ENCODE measurements at places on chromosomes 6 and 20.

DNA sequence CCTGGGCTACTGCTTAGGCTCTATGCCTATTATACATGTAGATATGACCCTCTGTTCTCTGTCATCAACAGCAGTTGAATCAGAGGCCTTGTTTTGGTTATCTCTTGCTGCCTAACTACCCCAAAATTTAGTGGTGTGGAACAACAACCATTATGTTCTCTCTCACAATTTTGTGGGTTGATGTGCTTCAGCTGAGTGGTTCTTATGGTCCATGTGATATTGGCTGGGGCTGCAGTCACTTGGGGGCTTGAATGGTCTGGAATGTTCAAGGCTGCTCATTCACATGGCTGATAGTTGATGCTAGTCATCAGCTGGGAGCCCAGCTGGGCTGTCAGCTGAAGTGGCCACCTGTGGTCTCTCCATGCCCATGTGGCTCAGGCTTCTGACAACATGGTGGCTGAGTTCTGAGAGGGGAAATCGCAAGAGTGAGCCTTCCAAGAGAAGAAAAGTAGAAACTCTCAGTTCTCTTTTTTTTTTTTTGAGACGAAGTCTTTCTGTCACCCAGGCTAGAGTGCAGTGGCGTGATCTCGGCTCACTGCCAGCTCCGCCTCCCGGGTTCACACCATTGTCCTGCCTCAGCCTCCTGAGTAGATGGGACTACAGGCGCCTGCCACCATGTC is 47.8 kb downstream of the SHLD1 start:
- DNase-seq: no peak

DNA sequence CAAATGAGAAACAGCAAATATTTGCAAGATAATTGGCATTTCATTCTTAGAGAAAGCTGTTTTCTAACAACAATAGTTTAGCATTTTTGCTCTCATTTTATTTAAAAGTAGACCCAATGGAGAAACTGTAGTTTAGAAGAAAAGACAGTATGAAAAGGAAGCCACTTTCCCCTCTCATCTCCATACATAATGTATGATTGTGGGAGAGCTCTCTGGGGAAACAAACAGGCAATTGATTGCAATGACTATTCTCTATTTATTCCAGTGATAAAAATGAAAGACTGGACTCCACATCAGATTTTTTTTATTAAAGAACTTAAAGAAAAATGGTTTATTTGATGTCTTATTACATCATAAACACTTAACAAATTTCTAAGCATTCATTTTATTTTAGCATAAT is 116.8 kb upstream of the SASH1 start:
- no peak for DNase-seq

- no peak for DNase-seq
These were observed 622 bp downstream of the SS18L1 start for GRCh38 chr20:62143957-62144825.

DNA sequence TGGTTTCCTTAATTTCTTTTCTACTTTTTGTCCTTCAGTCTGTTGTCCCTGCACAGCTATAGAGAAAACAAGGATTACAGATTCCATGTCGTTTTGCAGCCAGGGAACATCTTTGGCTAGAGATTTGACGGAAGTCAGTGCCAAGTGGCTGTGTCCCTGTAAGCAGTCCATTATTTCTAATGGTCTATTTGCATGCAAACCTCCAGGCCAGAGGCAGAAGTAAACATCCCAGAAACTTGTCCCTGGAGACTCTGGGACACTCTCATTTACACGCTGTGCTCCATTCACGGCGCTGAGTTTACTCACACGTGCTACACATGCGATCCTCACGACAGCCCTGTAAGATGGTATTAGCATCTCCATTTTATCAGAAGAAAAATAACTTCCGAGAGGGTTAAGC is 355.5 kb downstream of the PRKN start:
- no peak for DNase-seq

GRCh38 chr20:51204051-51204715 is 181.3 kb upstream of the KCNG1 start:
- DNase-seq: no peak

DNA sequence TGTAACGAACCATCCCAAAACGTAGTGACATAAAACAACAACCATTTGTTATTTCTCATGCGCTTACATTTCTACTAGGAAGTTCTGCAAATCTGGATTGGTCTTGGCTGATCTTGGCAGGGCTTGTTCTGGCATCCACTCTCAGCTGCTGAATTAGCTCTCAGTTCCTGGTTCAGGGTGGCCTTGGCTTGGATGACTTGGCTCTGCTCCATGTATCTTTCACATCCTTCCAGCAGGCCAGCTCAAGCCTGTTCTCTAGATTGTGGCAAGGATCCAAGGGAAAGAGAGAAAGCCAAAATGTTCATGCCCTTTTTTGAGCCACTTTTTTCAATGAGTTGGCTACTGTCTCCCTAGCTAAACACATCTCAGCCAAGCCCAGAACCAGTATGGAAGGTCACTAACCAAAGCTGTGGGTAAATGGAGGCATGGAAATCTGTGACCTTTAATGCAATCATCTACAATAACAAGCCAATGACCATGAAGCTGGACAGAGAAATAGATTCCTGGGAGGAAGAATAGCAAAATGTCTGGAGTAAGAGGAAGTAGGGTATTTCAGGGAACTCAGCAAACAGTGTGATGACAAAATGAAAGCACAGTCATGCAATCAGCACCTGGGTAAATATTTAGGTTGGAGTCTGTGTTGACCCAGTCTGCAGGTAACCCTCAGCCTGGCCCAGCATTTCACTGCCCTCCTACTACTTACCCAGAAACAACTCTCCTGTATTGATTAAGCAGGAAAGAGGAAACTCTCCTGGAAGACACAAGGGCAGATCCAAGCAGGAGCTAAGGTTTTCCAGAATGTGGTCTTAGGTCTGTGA is 32.7 kb upstream of the SNAP25 start:
- no peak for DNase-seq

DNA sequence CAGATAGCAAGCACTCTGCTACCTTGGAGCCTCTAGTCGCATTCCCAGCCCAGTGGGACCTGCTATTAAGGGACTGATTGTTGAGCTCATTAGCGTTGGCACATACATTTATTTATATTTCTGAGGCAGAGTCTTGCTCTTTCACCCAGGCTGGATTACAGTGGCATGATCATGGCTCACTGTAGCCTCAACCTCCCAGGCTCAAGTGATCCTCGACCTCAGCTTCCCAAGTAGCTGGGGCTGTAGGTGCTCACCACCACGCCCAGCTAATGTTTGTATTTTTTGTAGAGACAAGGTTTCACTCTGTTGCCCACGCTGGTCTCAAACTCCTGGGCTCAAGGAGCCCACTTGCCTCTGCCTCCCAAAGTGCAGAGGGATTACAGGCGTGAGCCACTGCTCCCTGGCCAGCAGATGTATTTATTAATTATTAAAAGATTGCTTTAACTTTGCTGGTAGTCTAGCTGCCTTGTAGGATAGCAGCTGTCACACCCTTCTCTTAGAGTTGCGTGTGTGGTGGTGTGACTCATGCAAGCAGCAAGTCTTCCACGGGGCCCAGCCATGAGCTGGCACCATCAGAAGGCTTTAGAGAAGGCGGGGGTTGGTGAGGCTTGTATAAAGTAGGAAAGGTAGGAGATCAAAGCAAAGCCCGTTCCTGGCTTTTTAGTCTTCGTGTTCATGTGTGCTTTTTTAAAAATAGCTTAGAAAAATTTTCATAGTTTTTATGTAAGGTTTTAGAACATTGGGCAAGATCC is 16.5 kb downstream of the ACTR5 start:
- no peak for DNase-seq

DNA sequence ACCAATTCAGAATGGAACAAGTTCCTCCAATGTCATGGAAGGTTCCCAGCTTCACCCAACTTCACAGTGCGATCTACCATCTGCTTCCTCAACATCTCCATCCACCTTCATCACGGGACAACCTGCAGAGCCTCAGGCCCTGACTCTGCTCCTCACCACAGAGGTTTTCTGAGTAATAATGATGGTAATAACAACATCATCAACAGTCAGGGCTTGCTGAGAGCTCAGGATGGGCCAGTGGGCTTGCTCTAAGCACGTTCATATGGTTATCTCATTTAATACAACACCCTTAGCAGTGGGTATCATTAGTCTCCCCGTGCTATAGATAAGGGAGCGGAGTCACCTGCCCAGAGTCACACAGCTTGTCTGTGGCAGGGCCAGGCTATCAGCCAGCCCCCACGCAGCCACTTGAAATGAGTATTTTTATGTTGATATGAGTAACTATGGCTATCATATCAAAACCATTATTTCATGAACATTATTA is 38.6 kb downstream of the PREX1 start:
- no peak for DNase-seq

GRCh38 chr6:61711849-61712248 is 574.2 kb downstream of the KHDRBS2 start:
- no peak for DNase-seq

- no peak for DNase-seq
These were observed 30.4 kb downstream of the PSMB1 start for GRCh38 chr6:170522565-170523183.

DNA sequence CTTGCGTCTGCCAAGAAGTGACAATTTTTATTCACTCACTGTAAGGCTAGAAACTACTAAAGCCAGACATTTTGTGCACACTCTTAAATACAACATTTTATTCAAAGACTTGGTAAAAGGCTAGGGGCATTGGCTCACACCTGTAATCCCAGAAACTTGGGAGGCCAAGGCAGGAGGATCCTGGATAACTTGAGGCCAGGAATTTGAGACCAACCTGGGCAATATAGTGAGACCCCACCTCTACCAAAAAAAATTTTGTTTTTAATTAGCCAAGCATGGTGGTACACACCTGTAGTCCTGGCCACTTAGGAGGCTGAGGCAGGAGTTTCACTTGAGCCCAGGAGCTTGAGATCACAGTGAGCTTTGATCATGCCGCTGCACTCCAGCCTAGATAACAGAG is 11.3 kb upstream of the SENP6 start:
- DNase-seq: no peak

DNA sequence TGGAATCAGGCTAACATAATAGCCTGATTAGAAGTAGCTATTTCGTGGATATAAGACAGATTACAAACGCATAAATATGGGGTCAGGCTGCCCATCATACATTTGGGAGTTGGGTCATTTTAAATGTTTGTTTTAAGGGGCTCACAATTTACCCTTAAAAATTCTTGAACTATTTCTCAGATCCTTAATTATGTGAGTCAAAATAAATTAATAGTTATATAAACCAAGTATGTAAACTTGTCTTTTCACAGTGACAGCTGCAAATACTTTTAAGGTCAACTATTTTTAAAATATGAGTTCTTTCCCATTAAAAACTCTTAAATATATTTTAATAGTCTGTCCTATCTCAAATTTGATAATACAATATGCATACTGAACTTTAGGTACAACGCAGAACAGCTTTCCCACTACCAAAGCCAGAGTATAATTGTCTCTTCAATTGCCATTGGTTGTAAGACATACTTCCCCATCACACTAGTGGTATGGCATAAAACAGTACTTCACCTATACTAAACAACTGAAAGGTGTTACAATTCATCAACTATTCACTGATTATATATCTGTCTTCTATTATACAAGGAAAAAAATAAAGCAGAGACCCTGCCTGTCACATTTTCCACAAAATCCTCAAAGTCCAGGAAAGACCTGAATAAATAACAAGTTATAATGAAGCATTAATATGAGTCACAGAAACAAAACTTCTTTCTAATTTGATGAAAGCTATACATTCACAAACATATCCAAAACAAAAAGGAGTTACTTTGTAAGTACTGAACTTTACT is 80.8 kb upstream of the COL21A1 start:
- DNase-seq: no peak

GRCh38 chr20:51420805-51421204 is 121.7 kb downstream of the NFATC2 start:
- no peak for DNase-seq

GRCh38 chr20:44024820-44025580 is 110.3 kb downstream of the TOX2 start:
- no peak for DNase-seq

GRCh38 chr6:37141281-37142049 is 28.5 kb upstream of the PIM1 start:
- no peak for DNase-seq

All from stimulated activated CD8-positive, alpha-beta memory T cell treated with anti-CD3 and anti-CD28 coated beads, Interleukin-12 subunit alpha, Interleukin-12 subunit beta, amount 100 ng/mL, for 1 hour (primary cell).